ENCODE measurements at places on chromosomes 12 and 14. TPM values are rescaled to one million over a fixed set of nuclear protein-coding genes. Genes with fewer than 3 reads are reported as not detected.

DNA sequence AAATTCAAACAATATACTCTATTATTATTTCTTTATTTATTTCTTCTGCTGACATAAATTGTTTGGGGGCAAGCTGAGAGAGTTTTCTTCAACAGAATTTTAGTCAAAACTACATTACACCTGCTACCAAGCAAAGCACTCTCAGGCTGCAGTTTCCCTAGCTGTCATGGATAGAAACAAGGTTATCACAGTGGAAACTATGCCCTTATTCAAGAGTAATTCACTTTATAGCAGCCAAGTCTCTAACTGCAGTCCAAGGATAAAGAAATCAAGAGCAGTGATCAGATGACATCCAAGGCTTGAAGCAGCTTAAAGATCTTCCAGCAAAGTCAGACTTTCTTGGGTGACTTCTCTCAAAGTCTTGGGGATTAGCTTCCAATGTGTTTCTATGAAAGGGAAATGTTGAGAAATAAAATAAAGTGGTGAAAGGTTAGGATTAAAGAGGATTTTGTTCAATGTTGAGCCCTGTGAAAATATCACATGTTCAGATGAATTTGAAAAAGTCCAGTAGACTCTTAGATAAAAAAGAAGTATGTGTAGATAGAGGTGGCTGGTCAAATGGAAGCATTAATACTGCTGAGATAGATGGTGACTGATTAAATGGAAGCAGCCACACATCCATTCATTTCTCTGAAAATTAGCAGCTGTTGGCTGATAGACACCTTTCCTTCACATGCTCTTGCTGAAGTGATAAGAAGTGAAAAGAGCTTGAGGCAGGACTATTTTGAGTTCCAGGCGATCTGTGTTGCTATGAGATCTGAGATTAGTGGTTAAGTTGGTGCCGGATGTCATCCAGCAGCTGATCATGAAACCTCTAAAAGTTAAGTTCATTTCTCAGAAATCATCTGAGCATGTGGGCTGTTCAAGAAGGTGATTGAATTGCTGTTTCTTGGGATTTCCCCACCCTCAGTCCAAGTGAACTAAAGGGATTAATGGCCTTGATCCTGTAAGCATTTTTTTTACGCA is 257.8 kb upstream of the BTG1 start:
- peak; percentile 92 for DNase-seq

- peak; percentile 98 for DNase-seq
Observed at GRCh38 chr12:45232756-45233372, 17.0 kb downstream of the ANO6 start.

- DNase-seq: no peak
Observed at GRCh38 chr12:67430708-67431335, 161.7 kb downstream of the CAND1 start.

GRCh38 chr12:128205145-128205544 is 61.8 kb upstream of the TMEM132C start:
- no peak for DNase-seq

- DNase-seq: no peak
Observed at GRCh38 chr12:130177635-130178242, 15.5 kb downstream of the FZD10 start.

DNA sequence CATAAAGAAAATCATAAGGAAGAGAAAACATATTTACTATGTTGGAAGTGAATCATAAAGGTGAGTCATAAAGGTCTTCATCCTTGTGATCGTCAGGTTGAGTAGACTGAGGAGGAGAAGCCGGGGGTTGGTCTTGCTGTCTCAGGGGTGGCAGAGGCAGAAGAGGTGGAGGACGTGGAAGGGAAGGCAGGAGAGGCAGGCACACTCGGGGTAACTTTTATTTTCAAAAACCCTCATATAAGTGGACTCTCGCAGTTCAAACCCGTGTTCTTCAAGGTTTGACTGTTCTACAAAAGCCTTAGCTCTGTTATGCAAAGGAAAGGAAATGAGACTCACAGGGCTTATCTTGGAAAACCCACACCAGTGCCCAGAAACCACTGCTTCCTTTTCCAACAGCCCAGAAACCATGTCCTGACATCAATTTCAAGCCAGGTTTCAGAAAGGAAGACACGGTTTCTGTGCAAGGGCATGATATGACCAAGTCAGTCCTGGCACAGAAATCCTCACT is 14.0 kb downstream of the SMCO2 start:
- peak; percentile 20 for DNase-seq

DNA sequence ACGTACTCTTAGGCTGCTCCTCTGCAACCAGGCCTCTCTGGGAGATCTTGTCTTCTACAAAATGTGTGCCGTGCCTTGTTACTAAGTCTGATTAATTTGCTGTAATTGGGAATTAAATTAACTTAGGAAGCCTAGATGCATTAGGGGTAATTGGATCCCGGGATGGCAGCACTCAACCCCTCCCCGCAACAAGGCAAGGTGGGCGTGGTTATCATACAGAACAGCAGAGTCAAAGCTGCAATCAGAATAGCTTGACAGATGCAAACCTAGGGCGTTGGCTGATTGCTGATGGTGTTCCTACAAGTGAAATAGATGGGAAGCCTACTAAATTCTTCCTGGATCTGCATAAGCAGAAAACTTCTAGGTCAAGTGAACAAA is 34.5 kb upstream of the NFYB start:
- no peak for DNase-seq

GRCh38 chr12:26122681-26123481 is 2.0 kb downstream of the BHLHE41 start:
- DNase-seq: peak; percentile 54

DNA sequence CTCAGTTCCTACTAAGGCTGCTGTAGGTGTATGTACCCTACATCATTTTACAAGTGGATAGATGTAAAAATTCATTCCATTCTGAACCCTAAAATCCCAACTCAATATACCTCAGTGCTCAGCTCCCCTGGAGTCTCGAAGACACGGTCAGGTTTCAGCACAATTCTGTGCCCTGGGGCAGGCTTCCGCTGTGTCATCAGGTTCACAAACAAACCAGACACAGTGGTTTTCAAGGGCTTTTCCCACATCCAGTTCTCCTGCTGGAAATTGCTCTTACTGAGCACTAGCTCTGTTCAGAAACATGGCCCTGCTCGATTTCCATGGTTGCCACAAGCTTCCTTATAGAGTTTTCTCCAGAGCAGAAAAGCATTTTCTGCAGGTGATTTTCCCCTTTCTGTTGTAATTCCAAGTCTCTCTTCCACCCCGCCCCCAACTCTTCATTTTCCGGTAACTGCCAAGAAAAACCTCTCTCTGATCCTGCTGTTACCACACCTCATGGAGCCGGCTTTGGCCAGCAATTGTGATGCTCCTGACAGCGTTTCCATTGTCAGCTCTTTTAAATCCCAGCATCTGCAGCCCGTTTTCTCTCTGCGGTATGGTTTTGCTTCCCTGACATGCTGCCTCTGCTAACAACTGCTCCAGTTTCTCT is 483.0 kb upstream of the CCDC196 start:
- DNase-seq: peak; percentile 2

- no peak for DNase-seq
Observed at GRCh38 chr12:22396735-22397134, 62.2 kb upstream of the ST8SIA1 start.

DNA sequence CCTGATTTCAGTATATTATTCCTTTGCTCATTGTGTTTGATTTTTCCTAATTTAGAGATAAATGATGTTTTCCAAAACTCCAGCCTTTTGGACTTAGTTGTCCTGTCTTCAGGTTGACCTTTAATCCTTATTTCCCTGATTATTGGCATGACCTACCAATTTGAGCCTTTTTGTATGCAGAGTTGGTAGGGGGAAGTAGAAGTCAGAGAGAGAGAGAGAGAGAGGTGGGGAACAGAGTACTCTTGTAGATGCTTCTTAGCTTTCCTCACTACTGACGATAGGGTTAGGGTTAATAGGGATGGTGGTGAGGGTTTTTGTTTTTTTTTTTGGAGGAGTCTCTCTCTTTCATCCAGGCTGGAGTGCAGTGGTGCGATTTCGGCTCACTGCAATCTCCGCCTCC is 38.6 kb downstream of the TBC1D15 start:
- DNase-seq: no peak

GRCh38 chr12:68056300-68056699 is 67.1 kb downstream of the IFNG-AS1 start:
- DNase-seq: no peak

Gene RPGRIP1
- total RNA-seq: 0.05 TPM

Gene CCDC184
- 0.40 TPM for total RNA-seq

Gene GRIN2B
- total RNA-seq: 0.52 TPM

Gene ADGRD1
- total RNA-seq: 0.05 TPM

Gene PZP
- not detected for total RNA-seq

Gene TAS2R14
- 7.1 TPM for total RNA-seq

Gene OVCH1
- total RNA-seq: not detected

Gene CREBL2
- 39.4 TPM for total RNA-seq

Gene SMCO2
- total RNA-seq: not detected
